ENCODE measurements at places on chromosomes 12 and 14.

GRCh38 chr12:32455607-32456071, 56.3 kb downstream of the FGD4 start:
- DNase-seq: no peak

GRCh38 chr14:59827401-59827800, 43.2 kb downstream of the RTN1 start:
- no peak for DNase-seq

DNA sequence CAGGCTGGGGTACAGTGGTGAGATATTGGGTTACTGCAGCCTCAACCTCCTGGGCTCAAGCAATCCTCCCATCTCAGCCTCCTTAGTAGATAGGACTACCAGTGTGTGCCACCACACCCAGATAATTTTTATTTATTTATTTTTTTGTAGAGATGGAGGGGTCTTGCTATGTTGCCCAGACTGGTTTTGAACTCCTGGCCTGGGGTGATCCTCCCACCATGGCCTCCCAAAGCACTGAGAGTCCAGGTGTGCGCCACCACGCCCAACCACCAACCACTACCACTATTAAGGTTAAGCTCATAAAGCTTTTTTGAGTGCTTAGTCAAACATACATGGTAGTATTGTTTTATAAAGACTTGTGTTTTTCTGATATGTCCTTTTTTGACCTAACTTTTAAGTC, 3.9 kb downstream of the RIOX1 start:
- DNase-seq: no peak

DNA sequence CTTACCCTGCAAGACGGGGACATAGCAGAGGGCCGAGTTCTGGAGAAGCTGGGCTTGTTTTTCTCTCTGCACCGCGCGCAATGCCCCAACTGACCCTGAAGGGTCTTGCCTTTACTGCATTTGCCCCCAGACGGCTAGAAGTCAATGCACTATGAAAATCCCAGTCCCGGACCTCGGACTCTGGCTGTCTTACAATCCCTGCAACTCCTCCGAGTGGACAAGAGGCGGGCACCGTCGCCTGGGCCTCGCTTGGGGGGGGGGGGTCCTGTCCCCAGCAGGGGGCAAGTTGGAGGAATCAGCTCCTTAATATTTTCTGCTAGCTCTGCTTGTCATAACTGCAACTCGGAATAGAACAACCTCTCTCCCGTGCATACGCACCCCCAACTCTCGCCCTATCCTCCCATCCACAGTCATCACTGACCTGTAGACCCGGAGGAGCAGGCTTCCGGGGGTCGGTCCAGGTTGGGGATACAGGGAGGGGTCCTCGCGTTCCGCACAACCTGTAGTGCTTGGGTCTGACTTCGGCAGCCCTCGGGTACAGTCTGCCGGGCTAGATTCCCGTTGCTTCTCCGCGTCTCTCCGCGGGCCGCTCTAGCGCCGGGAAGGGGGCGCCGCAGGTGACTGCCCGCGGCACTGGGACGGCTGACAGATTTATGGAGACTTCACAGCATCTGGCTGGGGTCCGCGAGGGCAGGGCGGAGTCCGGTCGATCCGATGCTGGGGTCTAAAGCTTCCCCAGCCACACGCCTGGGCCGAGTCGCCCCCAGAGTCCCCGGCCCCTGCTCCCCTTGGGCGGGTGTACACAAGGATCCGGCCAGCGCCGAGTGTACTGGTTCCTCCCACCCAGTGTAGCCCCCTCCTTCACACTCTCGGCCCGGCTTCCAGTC, 3.3 kb upstream of the PAX9 start:
- DNase-seq: no peak

DNA sequence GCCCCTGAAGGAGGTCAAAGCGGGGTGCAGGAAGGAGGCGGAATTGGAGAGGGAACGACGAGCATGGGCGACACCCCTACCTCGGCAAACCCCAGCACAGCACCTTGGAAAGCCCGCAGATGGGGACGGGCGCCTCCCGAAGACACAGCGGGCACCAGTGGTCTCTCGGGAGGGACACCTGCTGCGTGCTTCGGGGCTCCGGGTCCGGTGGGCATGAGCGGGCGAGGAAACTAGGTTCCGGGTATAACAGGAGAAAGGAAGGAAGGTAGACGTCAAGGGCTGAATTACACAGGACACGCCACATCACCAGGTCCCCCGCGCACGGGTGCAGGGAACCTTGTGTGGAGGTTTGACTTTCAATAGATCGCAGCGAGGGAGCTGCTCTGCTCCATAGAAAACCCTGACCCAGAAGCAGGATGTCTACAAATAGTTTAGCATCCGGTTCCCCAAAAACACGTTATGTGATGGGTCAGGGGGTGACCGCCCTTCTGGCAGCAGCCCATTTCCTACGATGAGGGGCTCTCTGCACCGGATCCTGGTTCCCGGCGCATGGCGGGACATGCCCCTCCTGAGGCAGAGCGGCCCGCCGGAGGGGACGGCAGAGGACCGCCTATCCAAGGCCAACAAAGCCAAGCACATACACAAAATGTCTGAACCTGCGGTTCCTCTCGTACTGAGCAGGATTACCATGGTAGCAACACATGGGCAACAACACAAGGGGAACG, 196.9 kb downstream of the ALG10 start:
- DNase-seq: no peak

DNA sequence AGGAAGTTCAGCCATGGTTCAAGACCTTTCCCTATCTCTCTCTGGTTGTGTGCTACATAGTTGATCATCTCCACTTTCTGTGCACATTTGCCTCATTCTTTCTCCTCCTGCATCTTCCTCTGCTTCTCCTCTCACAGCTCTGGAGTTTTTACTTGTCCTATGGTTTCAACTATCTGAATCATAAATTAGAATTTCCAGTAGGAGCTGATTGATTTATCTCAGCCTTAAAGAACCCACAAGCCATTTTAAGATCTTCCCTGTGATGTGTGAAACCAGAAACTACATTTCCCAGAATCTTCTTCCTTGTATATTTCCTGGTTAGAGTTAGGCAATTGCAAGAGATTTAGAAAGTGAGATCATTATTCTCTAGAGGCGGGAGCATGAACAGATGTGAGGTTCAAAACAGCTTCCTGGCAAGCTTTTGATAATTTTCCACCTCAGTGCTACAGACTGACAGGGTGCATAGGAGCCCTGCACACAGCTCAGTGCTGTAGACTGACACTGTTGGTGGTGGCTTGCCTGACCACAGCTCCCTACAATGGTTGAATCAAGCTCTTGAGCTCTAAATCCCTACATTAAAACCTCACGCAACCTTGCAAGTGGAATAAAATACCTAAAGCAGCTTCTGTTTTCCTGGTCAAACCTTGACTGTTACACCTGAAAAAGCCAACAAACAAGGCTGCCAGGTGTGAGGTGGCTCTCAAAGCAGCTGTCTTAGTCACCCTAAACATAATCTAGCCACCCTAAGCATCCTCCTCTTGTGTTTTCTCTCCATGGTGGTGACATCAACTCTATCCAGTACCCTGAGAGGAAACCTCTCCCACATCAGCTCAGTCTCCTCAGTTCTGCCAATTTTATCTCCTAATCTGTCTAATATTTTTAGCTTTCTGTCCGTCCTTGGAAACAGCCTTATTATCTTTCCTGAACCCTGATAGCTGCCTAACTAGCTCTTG, 21.5 kb upstream of the IFNG start:
- no peak for DNase-seq

DNA sequence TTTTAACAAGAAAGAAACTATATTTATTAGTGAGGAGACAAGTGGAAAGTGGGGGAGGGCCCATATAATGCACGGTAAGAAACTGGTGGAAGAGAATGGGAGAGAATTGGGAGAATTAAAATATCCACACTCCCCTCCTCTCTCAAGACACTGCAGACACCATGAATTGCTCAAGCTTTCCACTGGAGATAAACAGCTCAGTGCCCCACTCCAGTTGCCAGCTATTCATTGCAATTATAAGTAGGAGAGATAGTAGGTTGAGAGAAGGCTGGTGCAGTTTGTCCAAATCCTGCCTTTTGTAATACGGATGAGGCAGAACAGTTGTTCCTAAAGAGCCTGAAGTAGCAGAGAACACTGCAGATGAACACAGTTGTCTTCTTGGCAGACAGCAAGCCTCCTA, 38.2 kb downstream of the DCAF5 start:
- no peak for DNase-seq

GRCh38 chr14:71451501-71451900, 480.7 kb upstream of the RGS6 start:
- no peak for DNase-seq

GRCh38 chr12:43964033-43964432, 128.2 kb downstream of the TMEM117 start:
- no peak for DNase-seq

GRCh38 chr12:124864326-124864752, 675 bp upstream of the SCARB1 start:
- DNase-seq: no peak

GRCh38 chr12:60693019-60693626, 1097.3 kb downstream of the SLC16A7 start:
- no peak for DNase-seq

- DNase-seq: no peak
Measured at GRCh38 chr12:99153293-99153692, 494.3 kb upstream of the GARIN6 start.

DNA sequence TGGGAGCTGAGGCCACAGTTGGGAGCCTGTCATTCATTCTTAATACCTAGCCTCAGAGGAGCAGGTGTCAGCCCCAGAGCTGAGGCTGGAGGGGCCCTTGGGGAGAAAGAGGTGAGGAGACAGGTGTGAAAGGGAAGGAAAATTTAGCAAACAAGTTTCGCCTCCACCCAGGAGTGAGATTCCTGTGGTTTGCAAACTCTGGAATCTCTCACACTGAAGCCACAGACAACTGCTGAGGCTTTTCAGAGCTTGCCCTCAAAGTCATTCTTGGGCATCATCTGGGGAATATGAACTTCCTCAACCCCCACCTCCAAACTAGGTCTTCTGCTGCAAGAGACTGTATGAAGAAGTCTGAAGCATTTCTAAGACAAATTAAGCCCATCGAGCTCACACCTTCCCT, 589.5 kb upstream of the TBX3 start:
- no peak for DNase-seq

DNA sequence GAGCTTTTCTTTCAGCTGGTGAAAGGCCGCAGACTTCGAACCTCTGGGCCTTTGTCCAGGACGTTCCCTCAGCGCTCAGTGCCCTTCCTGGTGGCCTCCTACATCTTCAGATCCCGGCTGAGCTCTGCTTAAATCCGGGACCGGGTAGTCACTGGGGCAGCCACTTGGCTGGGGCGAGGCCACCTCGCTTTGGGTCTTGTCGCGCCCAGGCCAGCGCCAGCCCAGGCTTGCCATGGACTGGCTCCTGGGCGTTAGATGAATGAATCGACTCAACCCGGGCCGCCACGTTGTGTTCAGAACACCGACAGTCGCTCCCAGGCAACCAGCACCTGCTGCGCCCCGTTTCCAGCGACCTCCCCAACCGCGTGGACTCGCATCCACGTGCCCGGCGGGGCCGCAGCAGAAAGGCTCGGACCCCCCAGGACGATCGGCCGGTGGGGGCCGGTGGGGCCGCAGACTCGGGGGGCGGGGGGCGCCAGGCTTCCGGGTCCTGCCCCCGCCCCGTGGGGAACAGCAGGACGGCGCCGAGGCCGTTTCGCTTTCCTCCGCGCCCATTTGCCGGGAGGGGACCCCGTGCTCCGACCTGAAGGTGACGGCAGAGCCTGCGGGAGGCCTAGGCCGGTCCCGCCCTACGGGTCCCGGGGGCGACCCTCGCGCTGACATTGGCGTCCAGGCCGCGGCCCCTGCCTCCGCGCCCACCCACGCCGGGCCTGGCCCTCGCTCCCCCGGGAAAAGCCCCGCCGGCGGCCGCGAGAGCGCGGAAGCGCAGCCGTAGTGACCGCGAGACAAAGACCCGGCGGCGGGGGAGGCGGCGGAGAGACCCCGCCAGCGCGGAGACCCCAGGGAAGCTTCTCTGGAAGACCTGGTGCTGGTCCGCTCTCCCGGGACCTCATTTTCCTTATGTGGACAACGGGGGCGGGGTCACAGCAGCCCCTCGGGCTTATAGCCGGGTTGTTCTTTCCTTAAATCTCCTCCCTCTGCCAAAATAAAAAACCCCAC, 37.3 kb upstream of the RCOR1 start:
- no peak for DNase-seq

DNA sequence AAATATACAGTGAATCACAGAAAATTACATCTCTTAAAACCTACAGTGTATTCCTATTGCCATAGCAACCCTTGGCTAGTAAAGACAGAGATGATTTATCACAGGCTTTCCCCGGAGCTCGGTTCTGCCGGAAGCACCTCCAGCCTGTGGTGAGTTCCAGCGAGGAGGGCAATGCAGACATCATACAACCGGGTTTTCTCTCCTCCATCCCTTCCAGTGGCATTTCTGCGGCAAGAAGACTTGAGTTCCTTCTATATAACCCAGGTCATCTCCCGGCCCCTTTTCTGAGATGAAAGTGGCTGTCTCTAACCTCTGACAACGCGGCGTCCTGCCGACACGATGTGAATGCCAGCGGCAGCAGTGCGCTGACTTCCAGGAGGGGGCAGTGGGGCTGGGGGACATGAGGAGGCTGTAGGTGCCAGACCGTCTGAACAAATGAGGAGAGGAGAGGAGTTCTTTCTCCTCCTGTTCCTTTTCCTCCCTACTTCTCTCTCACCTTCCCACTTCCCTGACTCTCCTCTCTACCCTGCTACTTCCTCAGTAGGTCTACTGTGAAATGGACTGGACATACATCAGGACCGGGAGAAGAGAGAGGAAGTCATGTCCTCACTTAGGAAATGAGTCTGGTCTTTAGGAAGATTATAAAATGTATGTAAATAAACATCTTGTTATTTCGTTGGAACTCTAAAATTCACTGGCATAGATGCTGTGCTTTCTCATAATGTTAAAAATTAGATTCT, 68.6 kb upstream of the MAX start:
- no peak for DNase-seq

GRCh38 chr14:104212206-104213095, 74.1 kb downstream of the KIF26A start:
- no peak for DNase-seq

DNA sequence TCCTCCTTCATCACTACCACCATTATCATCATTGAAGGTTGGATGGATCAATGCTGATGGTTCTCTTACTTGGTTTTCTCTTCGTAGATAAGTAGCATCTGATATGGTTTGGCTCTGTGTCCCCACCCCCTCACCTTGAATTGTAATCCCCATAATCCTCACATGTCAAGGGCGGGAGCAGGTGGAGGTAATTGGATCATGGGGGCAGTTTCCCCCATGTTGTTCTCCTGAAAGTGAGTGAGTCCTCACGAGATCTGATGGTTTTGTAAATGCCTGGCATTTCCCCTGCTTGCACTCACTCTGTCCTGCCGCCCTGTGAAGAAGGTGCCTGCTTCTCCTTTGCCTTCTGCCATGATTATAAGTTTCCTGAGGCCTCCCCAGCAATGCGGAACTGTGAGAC, 172.4 kb upstream of the PWP1 start:
- DNase-seq: no peak

DNA sequence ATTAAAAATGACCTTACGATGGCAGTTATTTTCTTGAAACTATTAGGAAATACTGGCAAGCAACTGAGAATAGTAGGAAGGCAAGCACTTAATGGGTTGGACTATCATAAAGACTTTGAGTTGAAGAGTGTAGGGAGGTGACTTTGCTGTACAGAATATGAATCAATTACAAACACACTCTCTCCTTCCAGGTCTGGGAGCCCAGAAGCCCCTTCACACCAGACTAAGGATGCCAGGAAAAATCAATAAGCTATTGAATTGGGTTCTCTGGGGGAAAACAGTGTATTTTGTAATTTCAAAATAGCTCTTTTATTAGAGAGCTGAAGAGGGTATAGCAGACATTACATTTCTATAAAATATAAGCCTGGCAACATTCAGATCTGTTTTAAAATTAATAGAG, 736.4 kb downstream of the NOVA1 start:
- no peak for DNase-seq

GRCh38 chr14:56846970-56847930, 37.0 kb upstream of the OTX2 start:
- no peak for DNase-seq
